ENCODE measurements at places on chromosomes 13 and 19. TPM values are rescaled to one million over a fixed set of nuclear protein-coding genes. Genes with fewer than 3 reads are reported as not detected.

Gene ZNF415
- 25.6 TPM for total RNA-seq

Gene CELF5
- total RNA-seq: 13.4 TPM

Gene ZNF134
- total RNA-seq: 65.3 TPM

Gene CALR3
- not detected for total RNA-seq

Gene COL4A1
- 465 TPM for total RNA-seq

Gene NTF4
- total RNA-seq: 0.93 TPM

Gene C19orf67
- not detected for total RNA-seq

Gene FCER2
- total RNA-seq: not detected

Gene PLPP2
- total RNA-seq: 12.6 TPM

All from camera-type eye (tissue), 1 donor.